Mesendoderm (in vitro differentiated cells): ENCODE measurements at places on chromosomes 3 and 15.
A peak's percentile ranks its signal among the peaks of the same experiment; 100 is the strongest.

DNA sequence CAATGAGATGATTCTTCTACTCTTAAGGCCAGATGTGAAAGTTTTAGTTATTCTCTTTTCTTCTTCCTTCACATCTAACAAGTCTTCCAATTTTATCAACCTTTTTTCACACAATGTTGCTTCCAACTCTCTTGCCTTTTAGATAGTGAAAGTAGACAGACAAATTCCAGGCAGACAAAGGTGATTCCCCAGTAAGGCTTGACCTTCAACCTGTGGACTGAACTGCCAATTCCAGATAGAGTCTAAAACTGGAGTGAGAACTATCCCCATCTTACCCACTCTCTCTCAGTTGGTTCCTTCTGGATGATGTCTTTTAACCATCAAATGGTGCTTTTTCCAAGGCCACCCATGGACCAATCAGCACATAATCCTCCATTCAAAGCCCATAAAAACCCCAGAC is 159.0 kb downstream of the NSUN3 start:
- H3K4me3 ChIP-seq: no peak overlapping the region
- no peaks in the 10 kb centered on the region for H3K27me3 ChIP-seq
- no peaks in the 10 kb centered on the region for H3K4me1 ChIP-seq
- H3K36me3 ChIP-seq: no peaks in the 10 kb centered on the region

- no peak overlapping the region for H3K4me3 ChIP-seq
- peak; percentile 74 for DNase-seq
- H3K27ac ChIP-seq: no peak overlapping the region
- H3K4me1 ChIP-seq: peaks cover 1% of the 10 kb centered on the region
- no peaks in the 10 kb centered on the region for H3K36me3 ChIP-seq
- H3K27me3 ChIP-seq: no peaks in the 10 kb centered on the region
Observed at GRCh38 chr3:107643038-107643883, 120.5 kb downstream of the BBX start.

DNA sequence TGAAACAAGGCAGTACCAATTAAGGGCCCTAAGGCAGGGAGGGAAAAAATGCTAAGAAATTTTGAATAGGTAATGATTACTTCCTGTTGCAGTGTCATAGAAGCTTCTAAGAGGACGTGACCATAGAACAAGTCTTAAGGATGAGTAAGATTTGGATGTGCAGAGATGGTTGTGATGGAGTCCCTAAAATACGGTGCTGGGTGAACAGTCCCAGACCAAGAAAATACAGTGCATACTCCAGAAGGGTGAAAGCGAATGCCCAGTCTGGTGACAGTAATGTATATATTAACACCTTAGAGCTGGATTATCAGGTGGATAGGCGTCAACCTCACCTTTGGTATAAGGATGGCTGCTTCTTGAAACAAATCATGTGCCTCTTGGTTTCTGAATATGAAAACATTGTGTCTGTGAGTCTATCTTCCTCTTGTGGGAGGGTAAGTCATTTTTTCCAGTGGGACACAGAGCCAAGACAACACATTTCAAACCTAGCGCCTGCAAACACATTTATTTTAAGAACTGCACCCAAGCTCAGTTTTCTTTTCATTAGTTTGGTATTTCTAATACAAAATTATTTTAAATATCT is 101.2 kb upstream of the TP63 start:
- no peak for DNase-seq
- H3K4me3 ChIP-seq: no peak overlapping the region
- H3K36me3 ChIP-seq: no peaks in the 10 kb centered on the region
- H3K27me3 ChIP-seq: no peaks in the 10 kb centered on the region
- H3K27ac ChIP-seq: no peak overlapping the region
- H3K4me1 ChIP-seq: no peaks in the 10 kb centered on the region

- H3K27ac ChIP-seq: no peak overlapping the region
- no peaks in the 10 kb centered on the region for H3K36me3 ChIP-seq
- H3K27me3 ChIP-seq: no peaks in the 10 kb centered on the region
- DNase-seq: no peak
Observed at GRCh38 chr3:73398084-73398483, 226.7 kb downstream of the PDZRN3 start.

DNA sequence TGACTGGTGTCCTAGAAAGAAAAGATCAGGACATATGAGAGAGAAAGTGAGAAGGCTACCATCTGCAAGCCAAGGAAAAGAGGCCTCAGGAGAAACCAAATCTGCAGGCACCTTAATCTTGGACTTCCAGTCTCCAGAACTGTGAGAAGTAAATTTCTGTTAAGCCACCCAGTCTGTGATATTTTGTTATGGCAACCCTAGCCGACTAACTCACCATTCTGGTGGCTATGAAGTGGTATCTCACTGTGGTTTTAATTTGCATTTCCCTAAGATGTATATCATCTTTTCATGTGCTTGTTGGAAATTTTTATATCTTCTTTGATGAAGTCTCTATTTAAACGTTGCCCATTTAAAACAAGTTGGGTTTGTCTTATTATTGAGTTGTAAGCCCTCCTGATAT is 40.6 kb downstream of the ILDR1 start:
- DNase-seq: no peak
- H3K36me3 ChIP-seq: no peaks in the 10 kb centered on the region
- H3K4me1 ChIP-seq: no peaks in the 10 kb centered on the region
- H3K27me3 ChIP-seq: no peaks in the 10 kb centered on the region

- H3K36me3 ChIP-seq: no peaks in the 10 kb centered on the region
- no peaks in the 10 kb centered on the region for H3K4me1 ChIP-seq
- no peak overlapping the region for H3K4me3 ChIP-seq
- no peak for DNase-seq
- no peak overlapping the region for H3K27ac ChIP-seq
Observed at GRCh38 chr3:196531418-196531817, 16.3 kb upstream of the SMCO1 start.

GRCh38 chr3:81540787-81541186 is 220.7 kb downstream of the GBE1 start:
- no peak for DNase-seq
- no peaks in the 10 kb centered on the region for H3K4me1 ChIP-seq
- H3K36me3 ChIP-seq: no peaks in the 10 kb centered on the region
- no peaks in the 10 kb centered on the region for H3K27me3 ChIP-seq

GRCh38 chr3:154161806-154162205 is 40.6 kb downstream of the ARHGEF26 start:
- no peak overlapping the region for H3K4me3 ChIP-seq
- no peaks in the 10 kb centered on the region for H3K4me1 ChIP-seq
- H3K27ac ChIP-seq: no peak overlapping the region

- no peak for DNase-seq
- no peaks in the 10 kb centered on the region for H3K36me3 ChIP-seq
- H3K4me1 ChIP-seq: no peaks in the 10 kb centered on the region
- H3K27ac ChIP-seq: no peak overlapping the region
- H3K4me3 ChIP-seq: no peak overlapping the region
- no peaks in the 10 kb centered on the region for H3K27me3 ChIP-seq
Observed at GRCh38 chr3:168863561-168863960, 767.8 kb upstream of the GOLIM4 start.

DNA sequence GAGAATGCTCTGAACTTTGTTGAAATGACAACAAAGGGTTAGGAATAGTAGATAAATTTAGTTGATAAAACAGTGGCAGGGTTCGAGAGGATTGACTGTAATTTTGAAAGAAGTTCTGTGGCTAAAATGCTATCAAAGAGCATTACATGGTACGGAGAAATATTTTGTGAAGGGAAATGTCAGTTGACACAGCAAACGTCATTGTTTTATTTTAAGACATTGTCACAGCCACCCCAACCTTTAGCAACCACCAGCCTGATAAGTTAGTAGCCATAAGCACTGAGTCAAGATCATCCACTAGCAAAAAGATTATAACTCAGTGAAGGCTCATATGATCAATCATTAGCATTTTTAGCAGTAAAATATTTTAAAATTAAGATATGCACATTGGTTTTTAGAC is 8.7 kb upstream of the ST3GAL6 start:
- no peaks in the 10 kb centered on the region for H3K4me1 ChIP-seq
- H3K4me3 ChIP-seq: no peak overlapping the region
- no peak for DNase-seq
- no peaks in the 10 kb centered on the region for H3K27me3 ChIP-seq
- H3K27ac ChIP-seq: no peak overlapping the region

- H3K4me3 ChIP-seq: peak within 1 kb of the TSS; percentile 47
- H3K27ac ChIP-seq: no peak within 1 kb of the TSS
Observed at GRCh38 chr3:24494618-24495325, at the start of gene THRB. Gene THRB (minus strand): TSS chr3:24494850.

DNA sequence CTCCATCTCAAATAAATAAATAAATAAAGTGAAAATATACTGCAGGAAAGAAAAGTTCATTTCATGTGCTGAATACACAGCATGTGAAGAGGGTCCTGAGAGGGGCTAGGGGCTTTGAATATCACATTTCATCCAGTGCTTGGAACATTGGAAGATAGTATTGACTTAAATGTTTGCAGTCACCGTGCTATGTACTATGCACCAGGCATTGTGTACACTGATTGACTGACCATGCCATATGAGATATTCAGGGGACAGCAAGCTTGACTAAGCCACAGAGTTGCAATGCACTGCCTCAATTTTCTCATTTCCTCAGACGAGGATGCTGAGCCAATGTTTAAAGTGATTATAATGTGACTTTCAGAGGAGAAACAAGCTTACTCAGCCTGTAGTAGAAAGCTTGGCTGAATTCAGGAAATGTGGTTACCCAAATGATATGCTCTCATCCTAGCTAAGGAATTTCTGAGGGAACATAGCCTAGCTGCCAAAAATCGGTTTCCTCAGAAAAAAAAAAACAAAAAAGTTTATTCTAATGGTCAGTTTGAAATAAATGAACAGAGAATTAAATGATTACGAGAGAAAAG is 557.9 kb downstream of the FGF12 start:
- DNase-seq: no peak
- H3K27me3 ChIP-seq: no peaks in the 10 kb centered on the region
- no peaks in the 10 kb centered on the region for H3K36me3 ChIP-seq

GRCh38 chr15:29613951-29614382 is 208.3 kb downstream of the TJP1 start:
- H3K4me3 ChIP-seq: no peak overlapping the region
- no peaks in the 10 kb centered on the region for H3K36me3 ChIP-seq
- DNase-seq: peak; percentile 68
- H3K27me3 ChIP-seq: no peaks in the 10 kb centered on the region

GRCh38 chr3:118968640-118969039 is 66.0 kb downstream of the IGSF11 start:
- no peaks in the 10 kb centered on the region for H3K36me3 ChIP-seq
- DNase-seq: no peak
- no peak overlapping the region for H3K27ac ChIP-seq

- H3K27me3 ChIP-seq: no peaks in the 10 kb centered on the region
- DNase-seq: no peak
- H3K36me3 ChIP-seq: no peaks in the 10 kb centered on the region
- H3K4me3 ChIP-seq: no peak overlapping the region
- H3K4me1 ChIP-seq: no peaks in the 10 kb centered on the region
Observed at GRCh38 chr15:101381671-101382212, 86.7 kb upstream of the SNRPA1 start.

DNA sequence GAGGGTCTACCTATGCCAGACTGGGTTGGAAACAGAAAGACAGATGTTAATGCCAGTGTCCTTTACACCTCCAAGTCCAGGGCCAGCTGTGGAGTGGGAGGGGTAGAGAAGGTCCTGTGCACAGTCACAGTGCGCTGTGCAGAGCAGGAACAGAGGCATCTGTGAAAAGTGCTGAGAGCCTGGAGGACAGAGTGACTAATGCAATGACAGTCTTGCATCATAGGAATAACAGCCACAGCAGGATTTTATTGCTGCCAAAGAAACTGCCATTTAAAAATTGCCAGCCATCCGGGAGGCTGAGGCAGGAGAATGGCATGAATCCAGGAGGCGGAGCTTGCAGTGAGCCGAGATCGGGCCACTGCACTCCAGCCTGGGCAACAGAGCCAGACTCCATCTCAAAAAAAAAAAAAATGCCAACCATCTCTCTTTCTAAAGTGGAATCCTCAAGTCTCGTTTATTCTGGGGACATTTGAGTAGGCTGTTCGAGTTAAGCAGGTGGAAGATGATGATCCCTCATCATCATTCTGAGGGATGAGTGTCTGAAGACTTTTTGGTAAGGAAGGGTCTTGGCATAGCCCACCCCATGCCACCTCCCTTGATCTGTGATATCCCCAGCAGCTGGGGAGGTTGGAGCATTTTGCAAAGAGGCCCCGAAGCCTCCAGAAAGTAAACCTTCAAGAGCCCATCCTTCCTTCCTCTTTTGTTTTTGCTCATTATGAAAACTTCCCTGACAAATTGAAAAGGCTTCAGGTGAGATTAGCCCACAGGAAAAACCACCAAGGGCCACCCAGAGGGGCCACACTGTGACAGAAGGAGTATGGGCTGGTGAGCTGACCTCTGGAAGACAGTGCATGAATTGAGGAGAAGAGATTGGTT is 7.7 kb downstream of the CCR2 start:
- H3K36me3 ChIP-seq: no peaks in the 10 kb centered on the region
- H3K4me3 ChIP-seq: no peak overlapping the region
- peaks cover 9% of the 10 kb centered on the region for H3K4me1 ChIP-seq

GRCh38 chr3:54237788-54238502 is 115.6 kb downstream of the CACNA2D3 start:
- no peak overlapping the region for H3K4me3 ChIP-seq
- no peaks in the 10 kb centered on the region for H3K4me1 ChIP-seq
- DNase-seq: no peak
- no peaks in the 10 kb centered on the region for H3K27me3 ChIP-seq
- H3K27ac ChIP-seq: no peak overlapping the region

GRCh38 chr3:82883072-82883471 is 1121.6 kb upstream of the GBE1 start:
- DNase-seq: no peak
- no peak overlapping the region for H3K27ac ChIP-seq
- H3K36me3 ChIP-seq: no peaks in the 10 kb centered on the region
- no peak overlapping the region for H3K4me3 ChIP-seq

- peak within 1 kb of the TSS; percentile 86 for H3K4me3 ChIP-seq
- peak within 1 kb of the TSS; percentile 93 for H3K27ac ChIP-seq
- peaks cover 7% of the 10 kb centered on the region for H3K4me1 ChIP-seq
- H3K36me3 ChIP-seq: no peaks in the 10 kb centered on the region
- no peaks in the 10 kb centered on the region for H3K27me3 ChIP-seq
Observed at GRCh38 chr3:129121792-129122411, at the start of gene RAB43. Gene RAB43 (minus strand): TSS chr3:129121804. CDS start chr3:129121489, 315 bp downstream.

- no peaks in the 10 kb centered on the region for H3K27me3 ChIP-seq
- no peak overlapping the region for H3K4me3 ChIP-seq
- no peak for DNase-seq
- H3K27ac ChIP-seq: no peak overlapping the region
- H3K4me1 ChIP-seq: no peaks in the 10 kb centered on the region
- H3K36me3 ChIP-seq: no peaks in the 10 kb centered on the region
Observed at GRCh38 chr3:182111967-182112366, 400.2 kb downstream of the SOX2 start.

DNA sequence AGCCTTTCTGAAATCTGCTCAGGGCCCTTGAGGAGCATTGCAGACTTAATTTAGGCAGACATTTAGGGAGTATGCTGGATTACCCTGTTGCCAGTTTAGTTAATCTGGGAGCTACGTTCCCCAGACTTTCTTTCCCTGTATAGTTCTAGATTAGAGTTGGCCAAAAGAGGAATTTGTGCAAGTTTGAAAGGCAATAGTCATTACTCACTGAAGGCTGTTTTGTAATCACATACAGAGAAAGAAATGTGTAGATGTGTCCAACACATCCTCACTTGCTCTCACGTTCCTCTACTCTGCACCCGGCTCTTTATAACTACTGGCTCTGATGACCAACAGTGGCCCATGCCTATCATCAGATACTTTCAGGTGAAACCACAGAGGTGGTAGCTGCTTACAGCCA is 24.2 kb downstream of the MASP1 start:
- H3K4me1 ChIP-seq: no peaks in the 10 kb centered on the region
- H3K27me3 ChIP-seq: no peaks in the 10 kb centered on the region
- H3K36me3 ChIP-seq: no peaks in the 10 kb centered on the region
- H3K27ac ChIP-seq: no peak overlapping the region
- no peak for DNase-seq
- no peak overlapping the region for H3K4me3 ChIP-seq

- H3K27ac ChIP-seq: no peak overlapping the region
- H3K4me1 ChIP-seq: peaks cover 11% of the 10 kb centered on the region
- no peak for DNase-seq
- no peaks in the 10 kb centered on the region for H3K27me3 ChIP-seq
- no peak overlapping the region for H3K4me3 ChIP-seq
Observed at GRCh38 chr3:150213577-150213976, 194.5 kb upstream of the TSC22D2 start.
